ENCODE measurements at places on chromosomes 5 and 9. TPM values are rescaled to one million over a fixed set of nuclear protein-coding genes. Genes with fewer than 3 reads are reported as not detected.

The ROPN1L gene
- total RNA-seq = 3.2 TPM

The DNAH5 gene
- total RNA-seq = 2.6 TPM

The POLR3G gene
- 6.0 TPM for total RNA-seq

The SIL1 gene
- total RNA-seq = 15.2 TPM

The LTC4S gene
- total RNA-seq = 2.7 TPM

The IFNK gene
- not detected for total RNA-seq

The TJP2 gene
- total RNA-seq = 23.0 TPM

The NUDT2 gene
- total RNA-seq = 10.1 TPM

The RPL37 gene
- 1,050 TPM for total RNA-seq

The ELAVL2 gene
- 238 TPM for total RNA-seq

The FAM221B gene
- total RNA-seq = not detected

The GFI1B gene
- 0.09 TPM for total RNA-seq

The PARP8 gene
- 55.0 TPM for total RNA-seq

Measured in cerebellum (tissue), 4 donors.